ENCODE measurements at places on chromosomes 5 and 9. TPM values are rescaled to one million over a fixed set of nuclear protein-coding genes. Genes with fewer than 3 reads are reported as not detected.
A peak's percentile ranks its signal among the peaks of the same experiment; 100 is the strongest.

DNA sequence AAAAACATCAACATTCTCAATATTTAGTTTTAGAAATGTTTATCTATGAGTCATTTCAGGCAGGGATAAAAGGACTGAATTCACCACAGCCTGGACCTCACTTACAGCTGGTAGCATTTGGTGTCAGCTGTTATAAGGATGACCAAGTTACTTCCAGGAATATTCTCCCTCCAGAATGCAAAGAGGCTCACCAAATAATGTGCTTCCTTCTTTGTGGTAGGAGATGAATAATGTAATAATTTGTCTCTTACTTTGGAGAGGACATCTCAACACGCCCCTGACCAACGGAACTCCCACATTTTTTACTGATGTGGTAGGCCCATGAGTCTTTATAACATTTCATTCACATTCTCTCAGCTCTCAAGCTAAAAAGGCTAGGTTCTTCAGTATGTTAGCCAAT is 825.9 kb upstream of the GRAMD2B start:
- H3K27me3 ChIP-seq = no peaks in the 10 kb centered on the region
- no peaks in the 10 kb centered on the region for H3K36me3 ChIP-seq
- H3K4me1 ChIP-seq = peaks cover 10% of the 10 kb centered on the region
- H3K4me3 ChIP-seq = no peak overlapping the region
- no peak overlapping the region for H3K27ac ChIP-seq

The TRIM32 gene
- 26.5 TPM for total RNA-seq

- no peak overlapping the region for H3K27ac ChIP-seq
- DNase-seq = no peak
- no peak overlapping the region for H3K4me3 ChIP-seq
- H3K27me3 ChIP-seq = no peaks in the 10 kb centered on the region
- H3K4me1 ChIP-seq = peaks cover 20% of the 10 kb centered on the region
Measured at GRCh38 chr5:55319491-55319890, 11.7 kb downstream of the MTREX start.

DNA sequence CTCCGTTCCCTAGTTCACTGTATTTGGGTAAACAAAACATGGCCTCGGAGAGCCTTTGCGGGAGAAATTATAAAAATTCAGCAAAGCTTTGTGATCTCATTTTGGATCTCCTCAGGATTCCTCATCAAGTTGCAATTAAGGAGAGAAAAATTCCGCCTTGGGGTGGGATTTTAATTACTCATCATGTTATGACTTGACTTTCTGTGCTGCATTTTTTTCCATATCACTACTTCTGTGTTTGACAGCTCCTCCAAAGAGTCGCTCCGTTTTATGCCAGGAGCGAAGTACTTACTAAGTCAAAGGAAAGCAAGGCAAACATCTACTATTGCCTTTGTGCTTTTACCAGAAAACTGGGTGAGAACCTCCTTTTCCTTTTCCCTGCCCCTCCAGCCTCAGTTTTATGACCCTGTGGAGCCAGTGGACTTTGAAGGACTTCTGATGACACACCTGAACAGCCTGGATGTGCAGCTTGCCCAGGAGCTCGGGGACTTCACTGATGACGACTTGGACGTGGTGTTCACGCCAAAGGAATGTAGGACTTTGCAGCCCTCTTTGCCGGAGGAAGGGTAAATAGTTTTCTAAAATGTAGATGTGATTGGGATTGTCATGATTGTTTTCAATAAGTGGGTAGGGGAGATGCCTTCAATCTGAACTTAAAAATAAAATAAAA is 71.5 kb downstream of the DOCK8 start:
- H3K27me3 ChIP-seq = no peaks in the 10 kb centered on the region
- H3K27ac ChIP-seq = no peak overlapping the region
- no peaks in the 10 kb centered on the region for H3K36me3 ChIP-seq
- no peak for DNase-seq
- no peaks in the 10 kb centered on the region for H3K4me1 ChIP-seq

DNA sequence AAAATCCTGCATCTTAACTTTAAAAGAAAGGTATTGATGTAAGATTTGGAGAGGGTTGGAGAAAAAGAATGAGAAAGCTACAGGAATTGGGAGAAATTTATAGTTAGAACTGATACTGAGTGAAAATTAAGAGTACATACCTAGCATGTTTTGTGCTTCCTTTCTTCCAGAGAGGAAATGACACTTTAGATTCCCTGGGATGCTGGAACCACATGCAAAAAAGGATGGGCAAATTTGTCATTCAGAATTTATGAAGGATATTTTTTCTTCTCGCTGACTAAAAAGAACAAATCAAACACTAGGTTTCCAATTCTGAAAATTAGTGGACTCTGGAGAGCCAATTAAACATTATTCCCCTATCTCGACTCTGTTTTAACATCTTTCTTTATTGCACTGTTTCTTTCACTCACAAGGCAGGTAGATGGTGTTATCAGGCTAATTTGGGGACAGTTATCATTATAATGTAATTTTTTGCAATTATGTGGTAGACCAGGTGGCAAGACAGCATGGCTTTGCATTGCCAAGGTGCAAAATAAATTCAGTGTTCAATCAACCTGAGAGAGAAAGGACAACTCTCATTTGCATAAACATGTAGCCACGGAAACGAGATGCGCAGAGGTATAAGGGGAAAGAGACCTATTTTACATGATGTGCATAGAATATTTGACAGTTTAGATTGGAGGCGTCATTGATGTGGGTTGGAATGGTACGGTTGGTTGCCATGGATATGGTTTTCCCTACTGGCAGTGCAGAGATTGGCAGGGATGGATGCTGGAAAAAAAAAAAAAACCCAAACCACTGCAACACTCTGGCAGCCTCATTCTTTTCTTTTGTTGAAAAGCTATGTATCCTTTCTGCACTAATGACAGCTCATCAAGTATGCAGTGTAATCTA is 320.4 kb upstream of the CCNH start:
- H3K4me3 ChIP-seq = no peak overlapping the region
- no peaks in the 10 kb centered on the region for H3K27me3 ChIP-seq
- no peak for DNase-seq
- no peak overlapping the region for H3K27ac ChIP-seq

The SLC25A2 gene
- not detected for total RNA-seq

GRCh38 chr9:23777328-23777727 is 48.7 kb downstream of the ELAVL2 start:
- H3K36me3 ChIP-seq = no peaks in the 10 kb centered on the region
- H3K4me1 ChIP-seq = no peaks in the 10 kb centered on the region
- H3K27me3 ChIP-seq = no peaks in the 10 kb centered on the region
- no peak overlapping the region for H3K27ac ChIP-seq
- H3K4me3 ChIP-seq = no peak overlapping the region

- H3K36me3 ChIP-seq = no peaks in the 10 kb centered on the region
- H3K4me3 ChIP-seq = no peak overlapping the region
Measured at GRCh38 chr9:95383185-95383676, 65.7 kb upstream of the FANCC start.

The ANKRD20A1 gene
- total RNA-seq = 0.49 TPM

- H3K4me3 ChIP-seq = no peak overlapping the region
- no peaks in the 10 kb centered on the region for H3K4me1 ChIP-seq
- no peaks in the 10 kb centered on the region for H3K36me3 ChIP-seq
Measured at GRCh38 chr5:168274406-168274805, 17.0 kb upstream of the WWC1 start.

DNA sequence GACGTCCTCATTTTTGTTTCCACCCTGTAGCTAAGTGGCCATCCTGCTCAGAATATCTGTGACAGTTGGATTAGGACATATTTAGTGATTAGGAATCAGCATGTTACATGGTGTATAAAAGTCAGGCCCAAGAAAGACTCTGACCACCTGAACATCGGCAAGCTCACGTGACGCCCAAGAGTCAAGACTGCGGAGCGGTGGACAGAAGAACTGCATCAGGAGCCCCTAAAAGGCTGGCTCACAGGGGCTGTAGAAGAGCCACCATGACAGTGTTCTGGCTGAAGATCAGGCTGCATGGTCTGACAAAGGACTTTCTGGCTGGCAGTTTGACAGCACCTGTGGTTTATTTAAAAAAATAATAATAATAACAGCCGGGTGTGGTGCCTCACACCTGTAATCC is 185.3 kb downstream of the AUH start:
- DNase-seq = peak; percentile 15
- H3K4me3 ChIP-seq = no peak overlapping the region
- H3K27me3 ChIP-seq = no peaks in the 10 kb centered on the region
- H3K4me1 ChIP-seq = no peaks in the 10 kb centered on the region
- no peak overlapping the region for H3K27ac ChIP-seq

DNA sequence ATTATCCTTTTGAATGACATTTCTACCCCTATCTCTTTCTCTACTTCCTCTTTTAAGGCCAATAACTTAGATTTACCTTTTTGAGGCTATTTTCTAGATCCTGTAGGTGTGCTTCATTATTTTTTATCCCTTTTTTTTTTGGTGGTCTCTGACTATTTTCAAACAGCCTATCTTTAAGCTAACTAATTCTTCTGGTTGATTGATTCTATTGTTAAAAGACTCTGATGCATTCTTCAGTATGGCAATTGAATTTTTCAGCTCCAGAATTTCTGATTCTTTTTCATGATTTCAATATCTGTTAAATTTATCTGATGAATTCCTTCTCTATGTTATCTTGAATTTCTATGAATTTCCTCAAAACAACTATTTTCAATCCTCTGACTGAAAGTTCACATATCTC is 7.4 kb upstream of the SLC36A3 start:
- no peaks in the 10 kb centered on the region for H3K27me3 ChIP-seq
- H3K4me1 ChIP-seq = no peaks in the 10 kb centered on the region
- no peak overlapping the region for H3K4me3 ChIP-seq
- no peak overlapping the region for H3K27ac ChIP-seq

The RNF224 gene
- not detected for total RNA-seq

DNA sequence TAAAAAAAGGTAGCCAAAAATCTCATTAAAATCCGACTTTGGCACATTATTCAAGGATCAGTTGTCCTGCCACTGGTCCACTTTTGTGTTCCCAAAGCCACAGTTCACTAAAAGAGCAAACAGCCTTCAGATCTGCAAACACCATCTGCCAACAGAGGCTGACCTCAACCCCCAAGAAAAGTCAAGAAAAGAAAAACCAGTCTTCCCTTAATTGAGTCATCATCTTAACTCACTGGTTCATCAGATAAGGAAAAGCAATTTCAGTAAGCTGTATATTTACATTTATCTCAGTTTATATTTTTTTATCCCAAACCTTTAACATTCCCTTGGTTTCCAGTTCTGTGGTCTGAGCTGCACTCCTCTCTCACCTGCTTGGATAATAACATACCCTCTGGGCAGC is 21.2 kb downstream of the RASEF start:
- H3K27ac ChIP-seq = no peak overlapping the region
- no peaks in the 10 kb centered on the region for H3K4me1 ChIP-seq
- no peak for DNase-seq
- H3K36me3 ChIP-seq = no peaks in the 10 kb centered on the region
- no peaks in the 10 kb centered on the region for H3K27me3 ChIP-seq
- H3K4me3 ChIP-seq = no peak overlapping the region

DNA sequence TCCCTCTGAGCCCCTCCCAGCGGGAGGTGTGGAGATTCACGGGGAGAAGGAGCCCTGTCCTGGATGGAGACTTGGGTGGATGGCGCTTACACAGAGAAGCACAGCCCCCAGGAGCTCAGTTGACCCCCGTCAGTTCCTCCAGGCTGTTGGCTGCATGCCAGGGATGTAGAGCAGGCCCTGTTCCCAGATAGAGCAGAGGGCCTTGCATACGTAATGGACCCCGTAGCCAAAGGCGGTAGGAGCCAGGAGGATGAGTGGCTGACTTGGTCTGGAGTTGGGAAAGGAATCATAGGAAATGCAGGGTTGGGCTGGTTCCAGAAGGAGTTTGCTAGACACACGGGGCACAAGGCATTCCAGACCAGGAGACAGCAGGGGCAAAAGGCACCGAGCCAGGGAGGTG is 2.5 kb downstream of the PMPCA start:
- H3K4me3 ChIP-seq = no peak overlapping the region
- no peaks in the 10 kb centered on the region for H3K36me3 ChIP-seq
- no peaks in the 10 kb centered on the region for H3K27me3 ChIP-seq
- no peak overlapping the region for H3K27ac ChIP-seq
- H3K4me1 ChIP-seq = peaks cover 18% of the 10 kb centered on the region
- DNase-seq = no peak

DNA sequence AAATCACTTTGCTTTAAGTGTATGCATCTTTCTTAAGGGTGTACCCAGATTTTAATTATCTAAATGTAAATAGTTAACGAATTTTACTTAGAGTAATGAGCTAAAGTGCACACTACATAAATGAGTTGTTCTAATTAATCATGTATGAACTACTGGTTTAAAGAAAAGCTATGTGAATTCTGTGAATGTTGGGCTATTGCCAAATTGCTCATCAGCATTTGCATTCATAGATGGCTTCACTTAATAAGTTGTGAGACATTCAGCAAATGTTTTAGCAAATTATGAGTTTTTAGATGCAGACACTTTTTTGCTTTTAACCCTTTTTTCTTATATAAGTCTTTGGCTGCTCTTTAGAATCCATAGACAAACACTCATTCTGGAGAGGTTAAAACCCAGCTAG is 175.7 kb downstream of the PBX3 start:
- H3K27ac ChIP-seq = no peak overlapping the region
- H3K4me1 ChIP-seq = no peaks in the 10 kb centered on the region
- no peak overlapping the region for H3K4me3 ChIP-seq
- no peaks in the 10 kb centered on the region for H3K27me3 ChIP-seq
- no peaks in the 10 kb centered on the region for H3K36me3 ChIP-seq

- no peak for DNase-seq
- no peaks in the 10 kb centered on the region for H3K36me3 ChIP-seq
- H3K27me3 ChIP-seq = no peaks in the 10 kb centered on the region
- no peak overlapping the region for H3K27ac ChIP-seq
- H3K4me1 ChIP-seq = no peaks in the 10 kb centered on the region
Measured at GRCh38 chr5:167555565-167556166, 735.8 kb upstream of the WWC1 start.

DNA sequence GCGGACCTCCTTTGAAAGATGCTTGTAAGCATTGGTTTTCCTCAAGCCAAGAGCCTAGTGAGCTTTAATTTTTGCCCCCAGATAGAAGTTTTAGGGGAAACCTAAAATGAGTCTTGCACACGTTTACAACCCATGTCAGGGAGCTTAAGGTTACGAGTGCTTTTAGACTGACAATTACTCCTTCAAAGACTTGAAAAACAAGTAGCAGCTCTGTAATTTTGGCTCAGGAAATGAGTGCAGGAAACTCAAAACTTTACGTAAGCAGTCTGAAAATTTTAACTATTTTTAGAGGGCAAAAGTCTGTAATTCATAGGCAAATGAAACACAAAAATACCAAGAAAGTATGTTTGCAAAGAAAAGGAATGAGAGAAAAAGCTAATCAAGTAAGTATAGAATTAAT is 36.8 kb downstream of the UBE2QL1 start:
- DNase-seq = no peak
- H3K36me3 ChIP-seq = no peaks in the 10 kb centered on the region
- H3K27me3 ChIP-seq = no peaks in the 10 kb centered on the region

The SPATA31A3 gene
- total RNA-seq = not detected
